Stimulated activated CD8-positive, alpha-beta memory T cell treated with anti-CD3 and anti-CD28 coated beads, Interleukin-7, amount 100 ng/mL, for 1 hour (primary cell): ENCODE measurements at places on chromosomes 2 and 18.

DNA sequence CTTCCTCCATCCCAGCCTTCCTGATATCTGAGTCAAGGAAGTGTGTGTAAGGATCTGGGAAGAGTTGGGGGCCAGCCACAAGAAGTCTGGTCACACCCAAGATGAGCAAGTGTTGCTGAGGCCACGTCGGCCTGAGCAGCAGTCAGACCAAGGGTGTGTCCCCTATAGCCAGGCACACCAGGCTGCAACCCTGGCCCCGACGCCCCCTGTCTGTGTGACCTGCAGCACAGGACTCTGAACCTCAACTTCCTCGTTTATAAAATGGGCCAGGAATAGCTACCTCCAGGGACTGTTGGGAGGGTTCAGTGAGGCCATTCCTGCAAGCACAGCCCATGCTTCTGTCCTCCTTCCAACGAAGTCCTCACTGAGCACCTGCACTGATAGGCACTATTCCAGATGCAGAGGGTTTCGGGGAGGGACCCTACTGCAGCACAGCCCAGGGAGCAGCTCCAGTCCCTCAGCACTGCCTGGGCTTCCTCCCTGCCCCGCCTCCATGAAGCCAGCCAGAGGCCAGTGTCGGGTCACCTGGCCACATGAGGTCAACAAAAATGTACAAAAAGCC is 13.3 kb downstream of the LIMS2 start:
- no peak for DNase-seq

DNA sequence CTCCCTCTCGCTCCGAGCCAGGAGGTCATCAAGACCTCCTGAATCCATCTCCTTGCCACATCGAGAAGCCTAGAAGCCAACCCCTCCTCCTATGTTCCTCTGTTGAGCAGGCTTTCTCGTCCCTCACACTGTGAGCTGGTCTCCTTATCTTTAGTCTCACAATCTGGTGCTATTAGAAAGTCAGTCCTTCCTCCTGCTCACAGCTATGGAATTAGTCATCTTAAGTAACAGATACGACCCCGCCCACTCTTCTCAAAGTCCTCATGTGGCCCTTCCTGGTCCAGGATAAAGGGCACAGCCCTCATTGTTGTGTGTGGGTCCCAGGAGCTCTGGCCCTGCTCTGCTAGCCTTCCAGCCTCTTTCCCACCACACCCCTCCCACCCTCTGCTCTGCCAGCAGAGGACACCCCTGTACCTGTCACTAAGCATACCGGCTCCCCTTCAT is 41.4 kb upstream of the TRIB2 start:
- DNase-seq, result no peak

DNA sequence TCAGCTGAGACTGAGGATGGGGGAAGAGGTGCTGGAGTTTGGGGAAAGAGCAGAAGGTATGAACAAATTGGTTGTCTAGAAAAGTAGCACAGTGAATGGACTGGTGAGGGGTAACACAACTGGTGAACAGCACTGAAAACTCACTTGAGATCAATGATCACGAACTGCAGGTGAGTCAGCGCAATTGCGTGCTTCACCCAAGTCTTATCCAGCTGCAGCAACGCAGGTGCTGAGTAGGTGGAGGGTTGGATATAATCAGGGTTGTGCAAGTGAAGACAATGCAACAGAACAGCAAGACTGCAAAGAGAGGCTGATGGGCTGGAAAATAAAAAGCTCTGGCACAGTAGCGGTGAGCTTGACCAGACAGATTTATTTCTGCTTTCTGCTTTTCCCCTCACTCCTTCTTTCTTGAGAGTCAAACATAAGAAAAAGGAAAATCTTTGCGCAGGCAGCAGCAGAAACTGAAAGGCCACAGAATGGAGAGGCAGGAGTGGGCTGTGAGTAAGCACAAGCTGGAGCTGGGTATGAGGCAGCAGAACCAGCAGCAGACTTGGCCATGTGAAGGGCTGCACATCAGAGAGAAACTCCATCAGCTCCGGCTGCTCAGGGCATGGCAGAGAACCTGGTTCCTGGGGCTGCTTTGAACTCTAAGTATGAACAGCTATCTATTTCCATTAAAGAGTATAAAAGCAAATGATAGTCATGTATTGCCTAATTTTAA is 99.4 kb upstream of the ARL5A start:
- DNase-seq, result no peak

DNA sequence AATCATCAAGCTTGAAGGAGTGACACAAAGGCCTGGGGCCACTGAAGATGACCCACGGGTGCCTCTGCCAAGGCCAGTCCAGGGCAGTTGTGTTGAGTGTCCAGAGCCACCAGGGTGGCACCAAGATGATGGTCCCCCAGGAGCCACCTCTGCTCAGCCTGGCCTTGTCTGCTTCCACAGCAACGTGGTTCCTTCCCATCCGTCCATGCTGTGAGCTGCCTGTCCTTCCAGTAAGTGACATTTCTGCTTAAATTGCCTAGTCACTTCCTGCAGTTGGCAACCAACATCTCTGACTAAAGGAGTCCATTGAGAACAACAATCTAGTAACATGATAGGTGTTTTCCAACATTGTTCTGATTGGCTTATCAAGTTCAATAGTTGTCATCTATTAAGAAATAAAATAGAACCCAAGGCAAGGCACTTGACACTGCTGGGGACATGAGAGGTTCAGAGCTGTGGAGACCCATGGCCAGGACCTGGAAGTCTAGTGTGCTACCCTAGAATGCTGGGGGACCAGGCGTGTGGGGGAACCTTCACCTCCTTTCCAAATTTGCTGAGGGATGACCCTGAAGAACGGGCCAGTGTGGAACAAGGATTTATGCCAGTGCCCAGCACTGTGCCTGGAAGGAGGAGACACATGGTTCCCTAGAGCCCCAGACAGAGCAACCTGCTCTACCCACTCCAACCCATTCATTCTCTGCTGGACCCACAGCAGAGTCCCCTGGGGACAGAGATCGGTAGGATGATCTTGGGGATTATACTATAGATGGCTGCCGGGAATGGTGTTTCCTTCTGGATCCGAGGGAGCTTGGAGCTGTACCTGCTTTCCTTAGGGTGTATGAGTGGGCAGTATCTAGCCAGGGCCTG is 98.9 kb upstream of the EPC2 start:
- no peak for DNase-seq

GRCh38 chr2:9287400-9288045 is 80.9 kb downstream of the ASAP2 start:
- no peak for DNase-seq
